CD4-positive, alpha-beta T cell treated with Interferon alpha-2 for 1 hour (primary cell): ENCODE measurements at places on chromosomes 4 and X.

- no peak for DNase-seq
Observed at GRCh38 chr4:76673362-76673761, 224.6 kb downstream of the SOWAHB start.

GRCh38 chr4:100208964-100209363 lies 18.7 kb upstream of the DDIT4L start:
- no peak for DNase-seq

GRCh38 chr4:164756686-164757085 lies 2.8 kb downstream of the SMIM31 start:
- no peak for DNase-seq

- DNase-seq: no peak
Observed at GRCh38 chrX:117990438-117990837, 126.2 kb downstream of the KLHL13 start.

GRCh38 chr4:113587640-113588275 lies 173.8 kb downstream of the CAMK2D start:
- no peak for DNase-seq

GRCh38 chr4:72295966-72296557 lies 264.3 kb downstream of the NPFFR2 start:
- no peak for DNase-seq
